ENCODE measurements at places on chromosomes 2 and 18.

- no peak for DNase-seq
Measured at GRCh38 chr18:8084160-8084559, 517.0 kb downstream of the PTPRM start.

- no peak for DNase-seq
Measured at GRCh38 chr2:145593991-145594614, 1074.2 kb upstream of the ZEB2 start.

DNA sequence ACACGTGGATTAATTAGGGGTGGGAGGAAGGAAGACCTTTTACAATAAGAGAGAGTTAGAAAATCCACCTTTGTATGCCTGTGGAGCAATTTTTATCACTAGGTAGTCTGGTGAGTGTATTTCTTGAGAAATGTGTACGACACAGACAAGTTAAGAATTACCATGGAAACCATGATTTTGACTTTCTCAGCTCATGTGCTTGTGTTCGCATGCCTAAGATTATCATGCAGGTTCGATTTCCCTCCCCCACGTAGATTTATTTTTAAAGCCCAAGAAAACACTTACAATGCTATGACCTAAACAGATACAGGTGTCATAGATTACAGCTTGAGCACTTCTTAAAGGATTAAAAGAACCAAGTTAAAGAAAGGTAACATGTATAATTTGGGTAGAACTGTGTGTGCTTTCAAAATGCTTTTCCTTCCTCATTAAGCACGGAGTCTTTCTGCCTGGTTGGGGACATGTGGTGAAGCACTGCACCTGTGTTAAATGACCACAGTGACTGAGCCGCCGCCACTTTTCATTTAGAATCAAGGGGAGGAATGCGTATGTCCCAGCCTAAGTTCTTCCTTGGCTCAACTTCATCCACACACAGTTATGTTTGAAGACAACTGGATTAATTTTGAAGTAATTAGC lies 16.6 kb downstream of the SERTAD2 start:
- peak; percentile 58 for DNase-seq

- no peak for DNase-seq
Measured at GRCh38 chr2:224046752-224047151, 7.7 kb upstream of the SERPINE2 start.

- no peak for DNase-seq
Measured at GRCh38 chr2:111057721-111058120, 63.0 kb upstream of the BCL2L11 start.

- DNase-seq: no peak
Measured at GRCh38 chr2:229586012-229586411, 128.3 kb downstream of the DNER start.

DNA sequence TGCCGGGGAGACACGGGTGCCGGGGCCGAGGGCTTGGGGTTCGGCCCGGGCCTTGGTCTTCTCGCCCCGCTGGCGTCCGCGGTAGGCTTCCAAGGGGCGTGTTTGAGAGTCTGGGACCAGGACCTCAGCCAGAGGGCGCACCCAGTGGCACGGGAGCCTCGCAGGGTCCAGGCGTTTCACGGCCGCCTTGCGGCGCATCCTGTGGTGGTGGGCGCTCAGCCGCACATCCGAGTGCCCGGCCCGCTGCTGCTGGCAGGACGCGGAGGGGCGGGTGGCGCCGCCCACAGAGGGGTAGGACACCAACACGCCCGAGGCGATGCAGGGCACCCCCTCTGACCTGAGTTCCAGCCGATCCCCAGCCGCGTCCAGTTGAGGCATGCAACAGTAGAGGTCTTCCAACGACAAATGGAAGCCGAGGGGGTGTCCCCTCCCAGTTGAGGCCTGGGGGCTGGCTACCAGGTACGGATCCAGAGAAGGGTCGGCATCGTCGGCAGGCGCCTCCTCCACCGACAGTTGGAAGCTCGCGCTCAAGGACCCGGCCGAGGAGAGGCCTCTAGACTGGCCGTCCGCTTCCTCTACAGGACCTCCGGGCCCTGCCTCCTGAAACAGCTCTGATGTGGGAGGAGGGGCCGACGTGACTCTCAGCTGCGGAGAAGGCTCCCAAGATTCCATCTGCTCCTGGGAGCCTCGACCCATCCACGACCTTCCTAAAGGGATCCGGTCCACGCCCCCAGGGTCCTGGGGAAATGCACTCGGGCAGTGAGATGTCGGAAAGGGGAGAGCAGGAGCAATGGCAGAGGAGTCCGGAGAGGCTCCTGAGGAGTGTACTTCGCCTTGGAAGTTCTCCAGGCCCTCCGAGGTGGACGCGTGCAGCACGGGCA lies 6.3 kb downstream of the C2orf81 start:
- DNase-seq: peak; percentile 51

- no peak for DNase-seq
Measured at GRCh38 chr18:76480913-76481312, 14.1 kb downstream of the ZNF516 start.

- no peak for DNase-seq
Measured at GRCh38 chr2:120464448-120464931, 118.6 kb downstream of the INHBB start.

- no peak for DNase-seq
Measured at GRCh38 chr2:235064976-235065375, 113.2 kb downstream of the SH3BP4 start.

- DNase-seq: no peak
Measured at GRCh38 chr2:169260846-169261642, 101.3 kb downstream of the LRP2 start.

- DNase-seq: no peak
Measured at GRCh38 chr2:16974688-16975087, 309.1 kb upstream of the CYRIA start.

GRCh38 chr18:24975496-24976372 lies 376.2 kb downstream of the ZNF521 start:
- DNase-seq: no peak

- DNase-seq: no peak
Measured at GRCh38 chr18:59566533-59566971, 130.7 kb downstream of the CCBE1 start.

DNA sequence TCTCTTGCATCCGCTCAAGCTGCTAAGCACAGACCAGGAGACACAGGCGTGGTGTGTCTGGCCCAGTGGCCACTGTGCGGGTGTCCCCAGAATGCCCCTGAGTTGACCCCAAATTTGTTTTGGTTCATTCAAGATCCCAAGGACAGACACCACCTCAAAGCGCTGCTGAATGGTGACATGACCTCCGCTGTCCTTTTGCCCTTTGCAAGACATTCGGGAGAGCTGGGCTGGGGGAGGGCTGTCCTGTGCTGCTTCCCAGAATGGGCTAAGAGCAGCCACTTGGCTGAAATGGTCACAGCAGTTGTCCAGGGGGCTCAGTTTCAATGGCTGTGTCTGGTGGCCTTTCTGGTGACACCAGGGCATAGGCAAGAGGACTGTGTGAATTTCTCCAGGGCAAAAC lies 84.1 kb downstream of the SMIM21 start:
- no peak for DNase-seq

- DNase-seq: no peak
Measured at GRCh38 chr2:158266111-158266510, 164.4 kb downstream of the UPP2 start.

DNA sequence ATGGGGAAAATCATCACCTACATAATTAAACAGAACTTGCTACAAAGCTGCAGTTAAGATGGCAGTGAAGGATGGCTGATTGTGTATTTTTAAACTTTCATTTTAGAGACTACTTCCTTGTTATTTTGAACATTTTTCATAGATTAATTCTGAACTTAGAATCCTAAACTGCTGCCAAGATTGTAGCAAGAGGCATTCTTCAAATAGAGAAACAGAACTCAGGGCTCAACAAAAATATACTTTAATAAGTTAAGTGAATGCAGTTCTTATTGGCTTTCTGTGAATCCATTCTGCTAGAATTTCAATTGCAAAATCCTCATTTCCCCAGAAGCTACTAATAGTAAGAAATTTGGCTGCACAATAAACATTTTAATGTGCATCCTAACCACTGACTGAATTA lies 160.3 kb downstream of the L3MBTL4 start:
- DNase-seq: no peak

DNA sequence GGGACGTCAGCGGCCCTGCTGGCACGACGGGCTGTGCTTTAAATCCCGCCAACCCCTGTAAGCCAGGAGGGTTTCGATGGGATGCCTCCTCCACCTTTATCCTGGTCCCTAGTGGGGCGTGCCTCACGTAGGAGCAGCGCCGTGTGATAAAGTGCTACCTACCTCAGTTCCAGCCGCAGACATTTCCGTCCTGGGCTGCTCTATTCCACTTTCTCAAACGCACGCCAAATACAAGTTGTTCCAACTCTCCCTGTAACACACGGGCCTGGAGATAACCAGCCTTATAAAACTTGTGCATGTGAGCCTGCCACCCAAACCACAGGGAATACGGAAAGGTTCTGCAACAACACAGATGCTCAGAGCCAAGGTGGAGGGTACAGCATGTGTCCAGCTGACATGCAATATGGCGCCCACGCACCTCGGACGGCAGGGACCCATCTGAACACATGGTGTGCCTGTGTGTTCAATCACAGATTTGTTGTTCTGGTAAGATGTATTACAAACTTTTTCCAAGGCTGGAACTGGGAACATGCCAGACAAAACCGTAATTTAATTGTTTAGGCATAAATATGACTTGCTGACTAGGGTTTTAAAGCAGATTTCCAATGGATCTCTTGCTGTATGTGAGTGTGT lies 47.7 kb downstream of the ZNF516 start:
- DNase-seq: no peak

- no peak for DNase-seq
Measured at GRCh38 chr2:44612276-44612675, 250.5 kb downstream of the CAMKMT start.

DNA sequence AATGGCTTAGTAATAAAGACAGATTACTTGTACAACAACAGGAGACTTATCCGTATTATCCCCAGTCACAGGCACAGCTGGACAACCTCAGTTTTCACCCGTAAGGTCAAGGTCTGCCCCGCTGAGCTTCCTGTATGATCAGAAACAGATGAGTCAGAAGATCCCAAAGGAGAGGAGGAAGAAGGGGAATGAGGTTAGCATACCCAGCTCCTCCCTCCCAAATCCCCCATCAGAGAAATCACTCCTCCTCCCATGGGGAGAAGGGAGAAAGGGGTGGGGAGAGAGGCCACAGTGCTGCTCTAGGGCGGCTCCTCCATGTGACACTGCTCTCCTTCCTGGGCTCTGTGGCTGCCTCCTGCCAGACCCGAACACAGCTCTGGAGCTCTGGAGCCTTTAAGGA lies 53.8 kb upstream of the SPTBN1 start:
- no peak for DNase-seq

DNA sequence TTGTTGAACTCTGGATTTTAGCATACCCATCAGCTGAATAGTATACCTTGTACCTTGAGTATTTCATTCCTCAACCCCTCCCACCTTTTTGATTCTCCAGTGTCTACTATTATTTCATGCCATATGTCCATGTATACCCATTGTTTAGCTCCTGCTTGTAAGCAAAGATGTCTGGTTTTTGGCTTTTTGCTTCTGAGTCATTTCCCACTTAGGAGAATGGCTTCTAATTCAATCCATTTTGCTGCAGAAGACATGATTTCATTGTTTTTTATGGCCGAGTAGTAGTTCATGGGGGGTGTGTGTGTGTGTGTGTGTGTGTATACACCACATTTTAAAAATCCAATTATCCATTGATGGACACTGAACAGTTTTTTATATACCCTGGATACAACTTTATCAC lies 24.3 kb upstream of the MOCOS start:
- no peak for DNase-seq

DNA sequence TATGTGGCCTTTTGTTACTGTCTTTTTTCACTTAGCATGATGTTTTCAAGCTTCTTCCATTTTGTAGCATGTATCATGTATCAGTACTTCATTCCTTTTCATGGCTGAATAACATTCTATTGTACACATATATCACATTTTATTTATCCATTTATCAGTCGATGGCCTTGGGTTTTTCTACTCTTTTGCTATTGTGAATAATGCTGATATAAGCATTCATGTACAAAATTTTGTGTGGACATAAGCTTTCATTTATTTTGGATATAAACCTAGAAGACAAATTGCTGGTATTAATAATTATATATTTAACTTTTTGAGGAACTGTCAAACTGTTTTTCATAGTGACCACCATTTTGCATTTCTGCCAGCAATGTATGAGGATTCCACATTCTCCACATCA lies 201.1 kb downstream of the ACTR3 start:
- no peak for DNase-seq

DNA sequence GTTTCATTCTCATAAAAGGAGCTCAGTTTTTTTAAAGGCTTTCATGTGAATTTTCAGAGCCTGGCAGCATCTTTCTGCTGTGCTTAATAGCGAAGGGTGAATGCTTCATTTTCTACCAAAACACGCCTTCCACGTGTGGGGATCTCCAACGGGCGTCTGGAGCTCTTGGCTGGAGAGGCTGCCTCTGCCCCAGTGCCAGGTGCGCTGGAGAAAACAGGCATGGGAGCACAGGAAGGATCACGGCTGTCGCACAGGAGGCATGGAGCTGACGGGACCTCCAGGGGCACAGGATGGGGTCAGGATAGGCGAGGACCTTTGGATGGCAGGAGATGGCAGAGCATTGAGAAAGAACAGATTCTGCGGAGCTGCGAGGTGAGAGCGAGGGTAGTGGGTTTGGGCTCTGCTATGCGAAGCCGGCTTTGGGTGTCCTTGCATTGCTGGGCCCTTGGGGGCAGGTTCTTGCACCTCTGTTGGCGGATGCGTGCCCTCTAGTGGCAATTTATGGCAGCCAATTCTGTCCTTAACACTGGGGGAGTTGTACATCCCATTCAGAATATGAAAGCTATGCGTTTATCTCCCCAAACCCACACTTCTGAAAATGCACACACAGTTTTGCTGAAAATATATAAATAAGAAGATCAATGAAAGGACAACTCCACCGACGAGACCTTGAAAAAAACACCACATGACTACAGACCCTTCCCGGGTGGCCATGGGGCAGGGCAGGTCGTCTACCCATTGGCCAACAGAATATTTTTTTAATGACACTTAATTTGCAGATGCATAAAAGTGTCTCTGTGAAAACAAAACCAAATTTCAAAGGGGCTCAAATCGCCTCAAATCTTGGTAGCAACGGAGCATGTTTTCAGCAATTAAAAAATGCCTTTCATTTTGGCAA lies 90.4 kb upstream of the SLC35G4 start:
- DNase-seq: peak; percentile 80

DNA sequence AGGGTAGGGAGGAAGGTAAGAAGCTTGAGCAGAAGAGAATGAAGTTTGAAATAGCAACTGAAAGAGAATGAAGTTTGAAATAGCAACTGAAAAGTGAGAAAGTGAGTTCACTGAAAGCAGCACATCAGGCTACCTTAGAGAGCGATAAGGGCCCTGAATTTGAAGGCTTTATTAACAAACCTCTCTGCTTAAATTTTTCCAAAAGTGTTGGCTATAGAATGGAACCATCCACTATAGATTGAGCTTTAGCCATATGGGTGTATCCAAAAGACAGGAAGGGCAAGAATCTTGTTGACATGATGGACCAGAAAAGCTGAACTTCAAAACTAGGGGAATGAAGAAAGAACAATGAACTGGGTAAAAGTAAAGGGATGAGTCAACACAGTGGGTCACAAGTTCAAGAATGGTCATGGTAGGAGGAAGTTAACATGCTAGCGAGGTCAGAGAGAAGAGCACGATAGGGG lies 122.5 kb downstream of the ASXL3 start:
- DNase-seq: peak; percentile 27

GRCh38 chr2:20299113-20299512 lies 51.5 kb downstream of the PUM2 start:
- DNase-seq: no peak

- no peak for DNase-seq
Measured at GRCh38 chr2:73385123-73385503, 523 bp upstream of the ALMS1 start.

GRCh38 chr2:26567534-26567933 lies 73.6 kb downstream of the CIB4 start:
- DNase-seq: no peak

- no peak for DNase-seq
Measured at GRCh38 chr18:55576001-55576400, 12.0 kb downstream of the TCF4 start.

- DNase-seq: no peak
Measured at GRCh38 chr18:48721312-48721711, 182.5 kb downstream of the CTIF start.

All from GM10248 (cell line).